GM12878 (cell line): ENCODE measurements at places on chromosomes 3 and 15. TPM values are rescaled to one million over a fixed set of nuclear protein-coding genes. Genes with fewer than 3 reads are reported as not detected.

Gene ANKUB1
- not detected in 2 replicates for polyA plus RNA-seq

Gene POTEB
- polyA plus RNA-seq = not detected in 2 replicates

Gene PODXL2
- polyA plus RNA-seq = 12.0 and 14.0 TPM in 2 replicates

Gene GXYLT2
- polyA plus RNA-seq = 0.40 and 1.1 TPM in 2 replicates

Gene ROPN1
- polyA plus RNA-seq = not detected in 2 replicates

DNA sequence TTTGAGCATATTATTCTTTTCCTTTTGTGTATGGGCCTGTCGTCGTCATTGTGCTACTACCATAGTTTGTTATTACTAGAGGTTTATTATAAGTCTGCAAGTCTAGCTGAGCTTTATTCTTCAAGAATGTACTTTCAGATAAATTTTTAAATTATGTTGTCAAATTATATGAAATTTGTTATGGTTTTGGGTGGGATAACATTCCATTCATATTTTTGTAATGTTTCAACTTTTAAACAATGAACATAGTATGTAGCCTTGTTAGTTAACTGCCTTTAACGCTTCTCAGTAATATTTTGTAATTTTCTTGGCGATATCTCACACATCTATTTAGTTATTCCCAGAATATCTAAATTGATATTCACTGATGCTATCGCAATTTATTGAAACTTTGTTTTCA, 41.6 kb upstream of the GOLGA8B start:
- DNase-seq = no peak

DNA sequence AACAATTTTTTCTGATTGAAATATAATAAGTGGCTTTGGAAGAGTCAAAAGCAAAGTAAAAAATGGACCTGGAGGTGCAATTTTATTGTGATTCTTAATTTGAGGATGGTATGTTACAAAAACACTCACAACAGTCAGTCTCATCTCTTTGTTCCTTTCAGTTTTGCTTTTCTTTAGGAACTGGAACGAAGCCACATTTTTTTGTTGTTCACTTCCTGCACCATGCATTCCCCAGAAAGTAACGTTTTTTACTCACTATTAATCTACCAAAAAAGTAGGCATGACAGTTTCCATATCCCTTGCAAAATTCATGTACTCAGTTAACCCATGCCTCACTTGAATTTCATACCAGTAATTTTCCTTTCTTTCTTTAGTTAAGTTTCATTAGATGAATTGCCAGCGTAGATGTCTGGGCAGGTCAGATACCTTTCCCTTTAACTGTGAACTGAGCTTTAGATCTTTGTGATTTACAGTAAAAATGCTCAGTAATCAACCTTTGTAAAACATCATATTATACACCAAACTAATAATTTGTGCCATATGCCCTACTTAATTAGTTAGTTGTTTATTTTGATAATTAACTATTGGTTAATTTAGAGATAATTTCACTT, 384.3 kb downstream of the ROBO1 start:
- DNase-seq = no peak

GRCh38 chr3:118244761-118245160, 789.9 kb downstream of the IGSF11 start:
- no peak for DNase-seq

- no peak for DNase-seq
Observed at GRCh38 chr3:47243419-47244147, 39.0 kb downstream of the KIF9 start.

GRCh38 chr15:68682330-68682729, 103.5 kb downstream of the CORO2B start:
- no peak for DNase-seq

- DNase-seq = no peak
Observed at GRCh38 chr3:38141952-38142273, 3.5 kb downstream of the MYD88 start.

GRCh38 chr15:32826685-32827084, 108.9 kb downstream of the GREM1 start:
- DNase-seq = no peak

- DNase-seq = no peak
Observed at GRCh38 chr3:184579513-184579912, 17.9 kb downstream of the EPHB3 start.

DNA sequence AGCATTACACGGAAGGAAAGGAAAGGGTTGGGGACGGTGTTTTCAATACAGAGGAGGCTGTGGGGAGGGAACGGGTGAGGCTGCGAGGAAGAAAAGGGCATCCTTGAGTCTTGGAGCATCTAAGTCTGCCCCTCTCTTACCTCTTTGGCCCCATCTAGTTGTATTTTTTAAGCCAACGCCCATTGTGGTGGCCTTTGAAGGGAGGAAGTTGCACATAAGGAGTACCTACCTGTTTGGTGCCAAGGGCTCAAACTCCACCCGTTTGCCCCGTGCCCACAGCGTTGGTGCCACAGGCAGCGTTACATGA, 146.1 kb upstream of the UMPS start:
- DNase-seq = no peak

- DNase-seq = no peak
Observed at GRCh38 chr3:9405756-9406155, 8.3 kb downstream of the SETD5 start.

DNA sequence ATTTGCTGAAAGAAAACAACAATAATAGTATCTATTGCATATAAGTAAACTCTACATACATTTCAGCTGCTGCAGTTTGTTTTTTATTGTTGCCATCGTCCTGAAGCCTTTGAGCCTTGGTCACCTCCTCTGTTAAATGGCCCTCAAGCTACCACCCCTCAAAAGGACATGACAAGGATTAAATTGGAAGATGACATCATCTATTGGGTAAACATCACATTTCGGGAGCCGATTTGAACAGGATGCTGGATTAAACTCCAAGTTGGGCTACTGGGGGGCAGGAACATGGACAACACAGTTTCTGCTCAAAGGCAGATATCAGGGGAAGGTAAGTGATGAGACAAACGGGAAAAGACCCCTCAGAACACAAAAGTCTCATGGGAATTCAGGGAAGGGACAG, 92.3 kb upstream of the ATP2B2 start:
- no peak for DNase-seq

DNA sequence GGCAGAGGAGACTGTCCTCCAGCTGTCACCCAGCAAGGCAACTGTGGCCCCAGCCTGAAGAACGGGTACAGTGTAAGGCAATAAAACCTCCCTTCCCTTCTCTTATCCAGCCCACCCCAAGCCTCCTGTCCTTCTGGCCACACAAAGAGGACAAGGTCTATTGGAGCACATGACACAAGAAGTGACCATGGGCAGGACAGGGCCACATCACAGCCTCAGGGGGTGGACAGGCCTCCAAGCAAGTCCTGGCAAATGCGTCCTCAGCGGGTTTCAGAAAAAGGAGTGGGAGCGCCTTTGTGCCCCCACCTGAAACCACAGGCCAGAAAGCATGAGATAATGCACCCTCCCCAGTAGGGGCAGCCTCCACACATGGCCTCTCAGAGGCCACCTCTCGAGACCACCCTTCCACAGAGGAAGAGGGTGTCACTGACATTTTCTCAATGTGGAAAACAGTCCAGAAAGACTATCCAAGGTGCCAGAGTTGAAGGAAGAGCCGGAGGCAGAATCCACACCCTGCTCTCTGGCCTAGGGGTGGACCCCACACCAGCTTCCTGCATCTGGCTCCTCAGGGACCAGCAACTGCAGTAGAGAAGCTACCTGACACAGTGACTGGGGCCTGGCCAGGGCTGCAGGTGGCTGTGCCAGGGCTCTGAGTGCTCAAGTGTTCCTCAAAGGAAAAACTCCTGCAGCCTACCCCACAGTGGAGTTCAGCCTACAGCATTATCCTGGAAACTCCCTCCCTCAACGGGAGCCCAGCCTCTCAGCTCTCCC, 43.9 kb downstream of the CCDC12 start:
- no peak for DNase-seq

GRCh38 chr3:119700269-119700919, 2.4 kb upstream of the CFAP91 start:
- DNase-seq = peak; percentile 74

- no peak for DNase-seq
Observed at GRCh38 chr15:96092186-96092585, 238.3 kb upstream of the NR2F2 start.

DNA sequence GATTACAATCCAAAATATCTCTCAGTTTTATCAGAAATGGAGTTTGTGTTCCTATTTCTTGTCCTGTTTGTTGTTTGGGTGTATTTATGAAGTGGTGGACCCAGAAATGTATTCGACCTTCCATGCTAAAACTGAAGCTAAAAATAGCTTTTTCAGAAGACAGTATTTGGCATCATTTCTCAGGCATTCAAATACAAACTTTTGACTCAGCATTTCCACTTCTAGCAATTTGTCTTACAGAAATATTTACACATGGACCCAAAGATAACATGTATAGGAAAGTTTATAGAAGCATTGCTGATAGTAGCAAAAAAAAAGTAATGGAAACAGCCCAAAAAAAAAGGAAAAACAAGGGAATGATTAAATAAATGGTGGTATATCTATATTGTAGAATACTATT, 156.3 kb downstream of the HCN4 start:
- DNase-seq = no peak

- DNase-seq = no peak
Observed at GRCh38 chr3:56884387-56884786, 82.6 kb upstream of the ARHGEF3 start.

GRCh38 chr3:196754091-196754981, 14.7 kb downstream of the PAK2 start:
- no peak for DNase-seq

DNA sequence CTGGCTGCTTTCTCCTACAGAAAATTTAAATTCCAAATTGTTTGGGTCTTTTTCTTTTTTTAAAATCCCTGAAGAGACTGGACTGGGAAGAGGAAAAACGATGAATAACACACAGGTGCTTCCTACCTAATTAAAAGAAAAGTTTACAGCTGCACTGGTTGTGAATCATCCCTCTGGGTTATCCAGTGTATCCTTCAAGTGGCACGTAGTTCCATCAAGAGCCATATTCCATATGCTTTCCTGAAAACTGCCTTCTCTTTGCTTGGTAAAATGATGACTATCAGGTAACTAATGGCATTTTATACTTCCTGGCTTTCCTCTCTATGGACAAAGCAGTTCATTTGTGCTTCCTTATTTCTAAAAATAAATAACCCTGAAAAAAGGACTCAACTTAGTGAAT, 123.2 kb downstream of the MAGI1 start:
- DNase-seq = no peak

- DNase-seq = no peak
Observed at GRCh38 chr3:149967086-149967685, 3.5 kb downstream of the PFN2 start.

GRCh38 chr3:170044271-170044670, 6.5 kb downstream of the GPR160 start:
- no peak for DNase-seq

DNA sequence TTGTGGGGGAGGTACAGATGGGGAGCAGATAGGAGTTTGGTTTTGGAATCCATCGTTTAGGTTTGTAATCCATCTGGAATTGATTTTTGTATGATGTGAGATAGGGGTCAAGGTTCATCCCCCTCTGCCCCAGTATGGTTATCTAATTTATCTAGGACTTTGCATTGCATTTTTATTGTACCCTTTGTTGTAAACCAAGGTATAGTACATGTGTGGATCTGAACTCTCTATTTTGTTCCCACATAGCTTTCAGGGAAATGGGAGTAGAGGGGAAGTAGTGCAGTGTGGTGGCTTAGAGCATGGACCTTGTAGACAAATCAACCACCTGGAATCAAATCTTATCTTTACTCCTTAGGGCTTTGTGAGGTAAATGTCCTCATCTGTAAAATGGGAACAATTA, 65.7 kb downstream of the RAD54L2 start:
- DNase-seq = no peak

- no peak for DNase-seq
Observed at GRCh38 chr3:117531078-117531767, 821.6 kb downstream of the TUSC7 start.

DNA sequence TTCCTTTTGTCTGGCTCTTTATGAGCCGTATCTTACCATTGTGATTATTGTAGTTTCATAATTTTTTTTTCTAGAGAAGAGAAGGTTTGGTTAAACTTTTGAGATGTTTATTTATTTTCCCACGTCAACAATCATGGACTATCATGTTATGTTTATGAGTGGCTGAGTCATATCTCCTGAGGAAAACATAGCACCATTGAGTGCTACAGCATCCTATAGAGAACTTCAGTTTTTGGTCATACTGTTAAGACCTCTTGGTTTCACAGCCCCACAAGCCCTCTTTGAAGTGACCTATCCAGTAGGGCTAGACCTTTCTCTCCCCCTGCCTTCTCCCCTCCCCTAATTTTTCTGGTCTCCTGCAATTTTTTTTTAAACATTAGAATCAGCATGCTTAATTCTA, 20.8 kb downstream of the PIK3CA start:
- DNase-seq = no peak

DNA sequence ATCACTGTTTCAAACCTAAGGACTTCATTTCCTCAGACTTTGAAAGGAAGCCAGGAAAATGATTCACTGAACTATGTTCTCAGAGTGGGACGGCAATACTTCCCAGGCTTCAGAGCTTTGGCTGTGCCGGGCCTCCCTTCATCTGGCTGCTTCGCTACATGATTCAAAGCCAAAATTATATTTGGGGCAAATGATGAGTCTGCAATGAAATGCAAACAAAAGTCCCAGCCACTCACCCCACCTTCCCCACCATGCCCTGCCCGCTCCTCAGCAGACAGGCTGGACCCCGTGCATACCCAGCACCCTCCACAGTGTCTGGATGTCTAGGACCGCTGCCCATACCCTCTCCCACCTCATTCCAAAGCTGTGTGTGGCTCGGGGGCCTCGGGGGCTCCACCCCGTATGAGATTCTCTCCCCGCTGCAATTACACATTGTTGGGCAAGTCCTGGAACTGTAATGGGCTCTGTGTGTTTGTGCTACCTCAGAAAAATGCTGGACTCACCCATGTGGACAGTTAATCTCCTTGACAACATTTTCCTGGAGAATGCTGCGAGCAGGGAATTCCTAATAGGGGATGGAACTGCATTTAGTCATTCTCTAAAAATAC, 32.2 kb downstream of the ATP10A start:
- DNase-seq = no peak

DNA sequence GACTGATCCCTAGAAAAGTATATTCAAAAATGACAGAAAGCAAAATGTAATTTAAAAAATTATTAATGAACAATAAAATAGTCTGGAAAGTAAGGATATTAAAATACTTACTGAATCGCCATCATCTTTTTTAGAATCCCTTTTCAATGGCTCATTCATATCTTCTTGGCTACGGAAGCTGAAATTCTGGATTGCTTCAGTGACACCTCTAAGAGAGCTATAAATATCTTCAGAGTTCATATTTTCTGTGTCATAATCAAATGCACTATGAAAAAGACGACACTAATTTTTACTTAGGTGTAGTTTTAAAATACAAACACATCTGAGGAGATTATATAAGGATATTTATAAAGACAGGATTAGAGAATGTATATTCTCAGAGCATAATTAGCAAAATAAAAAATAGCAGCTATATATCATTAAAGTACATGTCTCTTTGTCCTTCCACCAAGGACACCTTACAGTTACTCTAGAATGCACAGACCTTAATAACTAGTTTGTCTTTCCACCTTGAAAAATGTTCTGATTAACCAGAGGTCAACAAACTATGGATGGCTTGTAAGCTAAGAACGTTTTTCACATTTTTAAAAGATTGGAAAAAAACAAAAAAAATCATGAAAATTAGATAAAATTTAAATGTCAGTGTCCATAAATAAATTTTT, 98.6 kb upstream of the UBP1 start:
- DNase-seq = no peak

- DNase-seq = no peak
Observed at GRCh38 chr3:127151992-127152650, 40.8 kb upstream of the PRR23E start.
